ENCODE measurements at places on chromosomes 12 and 14.

GRCh38 chr12:94140556-94140955 is 7.8 kb upstream of the PLXNC1 start:
- no peak for DNase-seq

DNA sequence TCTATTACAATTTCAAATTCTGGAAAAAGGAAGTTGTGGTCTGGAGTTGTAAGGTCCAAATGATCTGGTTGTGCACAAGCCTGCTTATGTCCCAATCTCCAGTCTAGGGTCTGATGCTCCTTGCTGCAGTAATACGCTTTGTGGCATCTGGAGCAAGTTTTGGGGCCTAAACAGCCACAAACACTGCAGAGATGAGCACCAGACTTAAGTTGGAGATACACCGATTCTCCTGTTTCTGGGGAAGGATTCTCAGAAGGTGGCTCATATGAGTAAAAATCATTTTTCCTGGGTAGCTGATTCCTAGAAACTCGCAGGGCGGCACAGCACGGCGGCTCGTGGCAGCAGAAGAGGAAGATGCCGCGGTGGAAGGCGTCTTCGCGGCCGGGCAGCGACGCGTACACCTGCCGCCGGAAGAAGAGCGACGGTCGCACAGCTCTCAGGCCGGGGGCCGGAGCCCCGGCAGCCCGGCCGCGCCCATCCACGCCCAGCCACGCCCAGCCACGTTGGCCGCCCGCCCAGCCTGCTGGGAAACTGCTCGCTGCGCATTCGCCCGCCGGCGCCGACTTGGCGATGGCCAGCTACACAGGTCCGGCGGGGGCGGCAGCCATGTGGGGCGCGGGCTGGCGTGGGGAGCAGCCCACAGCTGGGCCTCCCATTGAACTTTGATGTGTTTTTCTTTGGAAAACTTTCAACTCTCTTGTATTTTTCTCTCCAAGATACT is 129.0 kb downstream of the ASCL4 start:
- no peak for DNase-seq

DNA sequence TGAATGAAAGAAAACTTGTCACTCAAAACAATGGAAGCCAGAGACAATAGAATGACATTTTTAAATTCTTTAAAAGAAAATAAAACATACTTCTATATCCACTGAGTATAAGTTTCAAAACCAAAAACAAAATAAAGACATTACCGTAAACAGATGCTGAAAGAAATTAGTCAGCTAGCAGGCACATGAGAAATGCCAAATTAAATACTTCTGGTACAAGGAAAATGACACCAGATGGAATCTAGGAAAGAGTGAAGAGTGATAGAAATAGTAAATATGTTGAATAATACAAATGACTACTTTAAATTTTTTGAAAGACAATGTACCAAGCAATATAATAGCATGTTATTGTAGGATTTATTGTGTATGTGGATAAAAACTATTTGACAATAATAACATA is 23.8 kb downstream of the PIK3C2G start:
- DNase-seq = no peak

- peak; percentile 13 for DNase-seq
Measured at GRCh38 chr12:125185740-125186470, 120.7 kb downstream of the AACS start.

GRCh38 chr14:35301735-35302528 is 9.8 kb downstream of the PSMA6 start:
- no peak for DNase-seq

GRCh38 chr12:52223406-52224039 is 9.5 kb upstream of the KRT7 start:
- DNase-seq = no peak

DNA sequence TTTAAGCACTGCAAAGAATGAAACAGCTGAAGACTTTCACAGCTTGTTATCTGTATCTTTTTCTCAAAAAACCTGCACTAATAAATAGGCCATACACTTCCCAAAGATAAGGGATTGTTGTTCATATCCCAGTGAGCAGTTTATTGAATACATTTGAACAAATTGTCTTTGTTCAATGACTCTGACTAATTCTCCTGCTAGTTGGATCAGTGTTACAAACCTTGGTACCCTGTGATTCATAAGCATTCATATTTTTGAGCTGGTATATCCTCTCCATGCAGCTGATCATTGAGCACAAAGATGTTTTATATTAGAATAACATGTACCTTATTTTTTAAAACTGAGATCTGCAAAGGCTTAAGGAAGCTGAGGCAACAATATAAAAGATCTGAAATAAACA is 58.9 kb upstream of the FSCB start:
- DNase-seq = no peak

GRCh38 chr12:118480235-118480634 is 103.9 kb downstream of the SUDS3 start:
- DNase-seq = no peak

GRCh38 chr14:34085695-34086094 is 134.8 kb upstream of the EGLN3 start:
- no peak for DNase-seq

DNA sequence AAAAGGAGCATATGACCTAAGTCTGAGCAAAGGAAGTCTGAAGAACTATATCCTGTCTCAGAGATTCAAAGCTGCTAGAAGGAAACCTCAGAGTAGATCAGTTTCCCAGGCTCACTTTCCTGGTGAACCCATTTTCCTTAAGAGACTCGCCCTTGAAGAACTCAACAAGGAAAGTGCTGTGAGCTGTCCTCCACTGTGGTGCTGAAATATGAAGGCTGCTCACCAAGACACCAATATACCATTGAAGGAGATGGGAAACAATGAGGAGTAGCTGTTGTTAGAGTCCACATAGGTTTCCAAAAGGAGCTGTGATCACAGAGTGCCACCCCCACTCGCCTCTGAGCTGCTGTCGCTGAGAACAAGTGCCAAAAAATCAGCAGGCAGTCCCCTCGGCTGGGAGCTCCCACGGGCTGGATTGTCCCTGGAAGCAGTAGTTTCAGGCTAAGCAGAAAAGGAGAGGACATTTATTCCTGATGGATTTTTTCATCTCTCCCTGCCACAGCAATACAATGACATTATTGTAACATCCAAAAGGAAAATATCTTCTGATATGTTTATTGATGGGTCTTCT is 282.1 kb downstream of the RPS29 start:
- no peak for DNase-seq

GRCh38 chr12:66120477-66120876 is 10.1 kb downstream of the LLPH start:
- no peak for DNase-seq

DNA sequence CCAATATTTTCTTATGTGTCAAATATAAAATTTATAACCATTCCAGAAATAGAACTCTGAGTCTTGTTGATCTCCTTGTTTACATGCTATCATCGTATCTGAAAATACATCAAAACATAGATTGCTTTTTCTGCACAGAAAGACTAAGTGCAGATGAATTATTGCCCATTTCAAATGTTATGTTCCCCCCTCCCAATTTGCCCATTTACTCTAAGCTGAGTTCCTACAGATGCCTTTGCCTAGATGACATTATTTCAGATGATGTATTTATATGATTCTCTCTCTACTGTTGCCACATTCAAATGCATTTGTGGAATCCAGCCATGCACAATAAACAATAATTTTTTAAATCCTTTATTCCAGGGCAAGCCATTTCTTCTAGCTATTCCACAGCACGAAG is 810.1 kb upstream of the MGAT4C start:
- DNase-seq = no peak

- no peak for DNase-seq
Measured at GRCh38 chr12:121792607-121793439, 665 bp downstream of the RHOF start.

DNA sequence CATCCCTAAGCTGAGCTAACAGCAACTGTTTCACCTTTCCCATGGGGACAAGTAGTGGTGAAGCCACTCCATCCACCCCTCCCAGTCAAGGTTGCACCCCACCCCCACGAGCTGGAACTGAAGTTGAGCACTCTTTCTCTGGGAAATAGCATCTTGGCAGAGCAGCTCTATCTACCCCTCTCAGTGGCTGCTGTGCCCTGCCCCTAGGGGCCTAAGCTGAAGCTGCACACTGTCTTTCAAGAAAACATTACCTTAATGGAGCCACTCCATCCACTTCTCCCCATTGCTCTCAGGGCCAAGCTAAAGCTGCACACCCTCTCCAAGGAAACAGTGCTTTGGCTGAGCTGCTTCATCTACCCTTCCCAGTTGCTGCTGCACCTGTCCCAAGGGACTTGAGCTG is 170.6 kb upstream of the CCDC196 start:
- DNase-seq = no peak

- no peak for DNase-seq
Measured at GRCh38 chr14:96260341-96260821, 4.4 kb downstream of the BDKRB1 start.

DNA sequence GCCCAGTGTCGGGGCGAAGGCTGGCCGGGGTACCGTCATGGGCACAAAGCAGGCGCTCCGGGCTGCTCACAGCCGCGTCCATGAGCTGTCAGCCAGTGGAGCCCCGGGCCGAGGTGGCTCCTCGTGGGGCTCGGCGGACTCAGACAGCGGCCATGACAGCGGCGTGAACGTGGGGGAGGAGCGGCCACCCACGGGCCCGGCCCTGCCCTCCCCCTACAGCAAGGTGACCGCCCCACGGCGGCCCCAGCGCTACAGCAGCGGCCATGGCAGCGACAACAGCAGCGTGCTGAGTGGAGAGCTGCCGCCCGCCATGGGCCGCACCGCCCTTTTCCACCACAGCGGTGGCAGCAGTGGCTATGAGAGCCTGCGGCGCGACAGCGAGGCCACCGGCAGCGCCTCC is 39.0 kb downstream of the KIF26A start:
- no peak for DNase-seq

GRCh38 chr14:71472356-71473340 is 459.6 kb upstream of the RGS6 start:
- DNase-seq = no peak

- no peak for DNase-seq
Measured at GRCh38 chr12:1529862-1530591, 64.4 kb downstream of the FBXL14 start.

- no peak for DNase-seq
Measured at GRCh38 chr14:76580399-76580798, 180.9 kb upstream of the VASH1 start.

DNA sequence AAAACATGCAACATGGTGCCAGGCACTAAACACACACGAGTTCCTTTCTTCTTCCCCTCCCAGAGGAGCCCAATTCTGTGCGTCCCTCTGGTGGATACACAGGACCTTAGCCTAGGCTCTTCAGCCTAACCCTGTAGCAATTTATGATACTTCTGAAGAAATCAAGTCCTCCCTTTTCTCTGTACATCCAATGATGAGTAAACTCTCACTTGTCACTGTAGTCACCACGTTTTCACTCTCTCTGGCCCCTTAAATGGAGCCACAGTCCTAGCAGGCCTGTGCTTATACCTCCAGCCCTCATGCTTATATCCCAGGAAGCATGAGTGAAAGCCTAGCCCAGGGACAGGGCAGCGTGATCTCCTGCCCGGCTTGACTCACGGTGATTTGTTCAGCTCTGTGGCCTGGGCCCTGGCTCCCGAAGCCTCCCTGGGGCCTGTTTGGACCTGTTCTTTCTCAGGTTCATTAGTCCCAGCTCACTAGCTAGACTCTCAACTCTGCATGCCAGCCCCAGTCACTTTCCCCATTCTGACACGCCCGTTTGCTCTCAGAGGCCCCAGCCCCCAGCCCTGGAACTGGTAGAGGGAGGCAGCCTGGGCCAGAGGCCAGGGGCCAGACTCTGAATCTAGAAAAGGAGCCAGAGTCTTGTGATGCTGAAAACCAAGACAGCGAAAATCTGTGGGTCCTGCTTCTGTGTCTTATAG is 24.1 kb upstream of the PLEKHG3 start:
- DNase-seq = no peak

DNA sequence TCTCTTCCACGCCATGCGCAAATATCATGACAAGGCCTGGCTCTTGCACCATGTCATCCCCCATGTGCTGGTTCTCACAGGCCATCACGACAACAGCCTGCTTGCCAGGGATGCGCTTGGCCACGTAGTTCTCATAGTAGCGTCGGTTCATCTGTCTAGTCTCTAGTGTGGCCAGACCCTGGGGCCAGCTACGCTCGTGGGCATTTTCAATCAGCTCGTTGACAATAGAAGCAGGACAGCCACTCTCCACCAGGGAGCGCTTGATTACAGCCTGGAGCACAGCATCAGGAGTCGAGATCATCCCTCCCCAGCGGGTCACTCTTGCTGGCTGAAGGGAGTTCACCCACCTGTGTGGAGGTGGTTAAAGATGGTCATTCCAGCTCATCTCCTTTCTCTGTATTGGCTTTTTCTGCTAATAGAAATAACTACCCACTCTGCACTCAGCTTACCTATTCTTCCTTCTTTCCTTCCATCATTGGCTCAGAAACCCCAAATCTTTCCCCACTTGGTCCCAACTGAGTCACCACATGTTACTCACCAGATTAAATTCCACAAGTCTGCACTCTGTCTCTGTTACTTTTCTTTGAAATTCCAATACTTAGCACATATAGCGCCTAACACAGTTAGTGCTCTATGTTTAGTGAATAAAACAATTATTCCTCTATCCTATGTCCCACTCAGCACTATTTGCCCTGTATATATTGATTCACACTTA is 15.1 kb downstream of the RNF41 start:
- no peak for DNase-seq

DNA sequence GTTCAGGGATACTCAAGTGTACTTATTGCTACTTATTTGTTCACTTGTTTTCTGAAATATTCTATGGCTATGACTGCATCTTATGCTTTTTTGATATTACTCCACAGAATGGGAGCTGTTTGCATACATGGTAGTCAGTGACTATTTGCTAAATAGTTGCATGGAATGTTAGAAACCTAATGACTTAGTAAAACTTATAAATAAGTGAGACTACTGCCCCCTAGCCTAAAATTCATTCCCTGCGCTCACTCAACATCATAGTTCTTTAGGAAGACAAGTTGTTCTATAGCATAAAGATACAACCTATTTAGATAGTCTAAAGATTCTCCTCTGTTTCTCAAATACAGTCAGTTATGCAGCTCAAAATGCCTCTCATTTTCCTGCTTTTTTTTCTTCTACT is 305.5 kb downstream of the CEP128 start:
- DNase-seq = no peak

- DNase-seq = no peak
Measured at GRCh38 chr12:130765186-130765659, 49.1 kb upstream of the RIMBP2 start.

GRCh38 chr14:104754213-104754851 is 1.4 kb downstream of the SIVA1 start:
- no peak for DNase-seq

DNA sequence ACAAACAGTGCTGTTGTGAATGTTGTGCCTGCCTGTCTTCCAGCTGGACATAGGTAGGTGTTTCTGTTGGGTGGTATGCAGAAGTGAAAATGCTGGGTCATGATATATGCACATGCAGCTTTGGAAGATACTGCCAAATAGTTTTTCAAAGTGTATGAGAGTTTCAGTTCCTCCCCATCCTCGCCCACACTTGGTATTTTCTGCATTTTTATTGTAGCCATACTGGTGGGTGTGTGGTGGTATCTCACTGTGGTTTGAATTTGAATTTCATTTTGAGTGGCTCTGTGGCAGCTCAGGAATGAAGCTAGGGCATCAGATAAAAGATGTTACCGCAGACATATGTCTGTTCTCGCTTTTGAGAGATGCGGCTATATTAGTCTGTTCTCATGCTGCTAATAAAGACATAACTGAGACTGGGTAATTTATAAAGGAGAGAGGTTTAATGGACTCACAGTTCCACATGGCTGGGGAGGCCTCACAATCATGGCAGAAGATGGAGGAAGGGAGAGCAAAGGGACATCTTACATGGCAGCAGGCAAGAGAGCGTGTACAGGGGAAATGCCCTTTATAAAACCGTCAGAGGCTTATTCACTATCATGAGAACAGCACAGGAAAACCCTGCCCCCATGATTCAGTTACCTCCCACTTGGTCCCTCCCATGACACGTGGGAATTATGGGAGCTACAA is 183.1 kb downstream of the CAND1 start:
- no peak for DNase-seq

GRCh38 chr14:72075649-72076334 is 143.6 kb downstream of the RGS6 start:
- DNase-seq = no peak
